ENCODE measurements at places on chromosomes 11 and 22. TPM values are rescaled to one million over a fixed set of nuclear protein-coding genes. Genes with fewer than 3 reads are reported as not detected.

DNA sequence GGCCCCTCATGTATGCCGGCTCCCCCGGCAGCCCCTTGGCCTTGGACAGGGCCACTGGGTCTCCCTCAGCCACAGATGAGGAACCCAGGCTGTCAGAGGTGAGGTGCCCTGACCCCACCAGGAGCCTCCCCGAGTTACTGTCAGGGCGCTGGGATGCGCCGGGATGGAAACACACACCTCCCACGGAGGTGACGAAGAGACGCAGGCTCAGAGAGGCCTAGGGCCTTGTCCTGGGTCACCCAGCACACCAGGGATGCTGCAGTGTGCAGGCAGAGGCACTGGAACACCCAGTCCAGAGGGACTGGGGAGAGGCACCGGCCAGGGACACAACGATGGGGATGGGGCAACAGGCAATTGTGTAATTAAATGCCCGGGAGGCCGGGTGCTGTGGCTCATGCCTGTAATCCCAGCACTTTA is 81.2 kb upstream of the PRR5 start:
- H3K36me3 ChIP-seq, result no peaks in the 10 kb centered on the region
- H3K4me1 ChIP-seq, result peaks cover 4% of the 10 kb centered on the region
- DNase-seq, result no peak

- H3K36me3 ChIP-seq, result no peaks in the 10 kb centered on the region
- peaks cover 8% of the 10 kb centered on the region for H3K27me3 ChIP-seq
- no peaks in the 10 kb centered on the region for H3K4me1 ChIP-seq
- DNase-seq, result no peak
Observed at GRCh38 chr11:93099806-93100205, 98.0 kb downstream of the SLC36A4 start.

The SLC29A2 gene
- 8.4 TPM for total RNA-seq

- H3K27me3 ChIP-seq, result no peaks in the 10 kb centered on the region
- no peaks in the 10 kb centered on the region for H3K4me1 ChIP-seq
- DNase-seq, result no peak
- no peaks in the 10 kb centered on the region for H3K36me3 ChIP-seq
Observed at GRCh38 chr11:58059007-58059350, 28.2 kb downstream of the OR6Q1 start.

The UQCC3 gene
- 7.9 TPM for total RNA-seq

The HEPACAM gene
- total RNA-seq, result not detected

GRCh38 chr11:73412308-73412707 is 36.1 kb downstream of the RELT start:
- no peak overlapping the region for H3K4me3 ChIP-seq
- peaks cover 7% of the 10 kb centered on the region for H3K4me1 ChIP-seq
- no peak overlapping the region for H3K27ac ChIP-seq
- H3K27me3 ChIP-seq, result no peaks in the 10 kb centered on the region
- DNase-seq, result no peak
- H3K36me3 ChIP-seq, result peaks cover 16% of the 10 kb centered on the region

The PNPLA2 gene
- total RNA-seq, result 66.8 TPM

The KRTAP5-8 gene
- total RNA-seq, result not detected
